ENCODE measurements at places on chromosomes 1 and 21.

GRCh38 chr1:16143566-16144324, 12.1 kb downstream of the EPHA2 start:
- DNase-seq, result no peak

DNA sequence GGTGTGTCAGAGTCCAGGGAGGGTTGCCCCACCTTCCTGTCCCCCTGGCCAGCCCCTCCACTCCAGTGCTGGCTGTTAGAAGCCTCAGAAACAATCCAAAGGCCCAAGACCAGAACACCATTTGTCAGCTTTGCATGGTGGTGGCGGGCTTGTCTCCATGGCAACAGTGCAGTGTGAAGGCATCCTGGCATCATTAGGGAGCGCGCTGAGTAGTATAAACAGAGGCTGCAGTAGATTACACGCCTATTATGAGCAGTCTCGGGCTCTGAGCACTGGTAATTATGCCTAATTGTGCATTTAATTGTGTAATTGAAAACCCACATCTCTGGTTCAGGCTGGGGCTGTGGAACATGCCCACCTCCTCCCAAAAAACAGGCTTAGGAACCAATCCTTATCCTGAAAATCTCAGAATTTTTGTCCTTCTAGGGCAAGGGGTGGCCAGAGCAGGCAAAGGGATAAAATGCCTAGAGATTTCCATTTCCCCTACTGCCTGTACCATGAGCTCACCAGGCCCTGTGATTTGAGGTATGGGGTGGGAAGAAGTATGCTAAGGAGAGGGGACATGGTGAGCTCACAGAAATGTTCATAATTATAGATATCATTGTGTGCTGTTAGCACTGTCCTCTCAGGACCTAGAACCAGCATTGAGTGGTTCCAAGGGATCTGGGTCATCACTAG, 11.7 kb downstream of the NKAIN1 start:
- no peak for DNase-seq

DNA sequence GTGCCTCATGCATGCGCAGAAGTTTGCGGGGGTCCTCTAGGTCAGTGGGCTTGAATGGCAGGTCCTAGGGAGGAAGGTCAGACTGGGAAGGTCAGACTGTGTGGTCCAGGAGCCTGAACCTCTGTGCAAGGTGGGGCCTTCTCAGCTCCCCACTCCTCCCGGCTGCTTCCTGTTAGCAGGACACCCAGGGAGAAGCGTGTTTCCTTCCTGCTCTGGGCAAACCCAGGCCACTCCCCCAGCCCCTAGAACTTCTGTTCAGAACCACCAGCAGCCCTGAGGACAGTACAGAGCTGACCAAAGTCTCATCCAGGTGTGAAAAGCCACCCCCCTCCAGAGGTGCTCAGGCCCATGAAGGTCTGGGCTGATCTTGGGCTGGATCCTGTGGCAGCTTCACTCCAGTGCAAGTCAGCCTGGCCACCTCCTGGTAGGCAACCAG, 29.9 kb downstream of the NAV1 start:
- no peak for DNase-seq

DNA sequence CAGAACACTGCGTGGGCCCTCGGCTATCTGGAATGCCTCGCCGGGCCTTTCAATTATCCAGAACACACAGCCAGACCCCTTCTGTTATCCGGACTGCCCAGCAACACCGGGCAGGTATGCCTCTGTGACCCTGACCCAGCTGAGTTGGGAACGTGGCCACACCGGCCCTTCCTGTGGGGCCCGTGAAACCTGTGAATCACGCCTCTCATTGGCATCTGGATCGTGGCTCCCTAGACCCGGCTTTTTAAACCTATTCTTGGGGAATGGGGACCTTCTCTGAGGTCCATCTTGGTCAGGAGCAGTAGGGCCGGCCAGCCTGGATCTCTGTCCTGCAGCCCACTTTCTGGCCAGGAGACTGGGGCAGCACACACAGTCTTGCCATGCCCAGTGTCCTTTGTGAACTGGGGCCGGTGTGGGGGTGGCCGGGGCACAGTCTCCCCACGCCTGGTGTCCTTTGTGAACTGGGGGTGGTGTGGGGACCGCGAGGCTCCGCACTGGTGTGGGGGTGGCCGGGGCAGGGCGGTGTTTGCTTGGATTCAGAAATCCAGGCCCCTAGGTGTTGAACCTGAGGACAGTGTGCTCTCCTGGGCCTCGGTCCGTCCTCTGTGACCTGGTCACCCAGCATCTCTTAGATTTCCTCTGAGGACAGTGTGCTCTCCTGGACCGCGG, 11.1 kb downstream of the COL18A1 start:
- no peak for DNase-seq

GRCh38 chr1:15538771-15539170, 12.1 kb downstream of the DNAJC16 start:
- DNase-seq, result no peak

DNA sequence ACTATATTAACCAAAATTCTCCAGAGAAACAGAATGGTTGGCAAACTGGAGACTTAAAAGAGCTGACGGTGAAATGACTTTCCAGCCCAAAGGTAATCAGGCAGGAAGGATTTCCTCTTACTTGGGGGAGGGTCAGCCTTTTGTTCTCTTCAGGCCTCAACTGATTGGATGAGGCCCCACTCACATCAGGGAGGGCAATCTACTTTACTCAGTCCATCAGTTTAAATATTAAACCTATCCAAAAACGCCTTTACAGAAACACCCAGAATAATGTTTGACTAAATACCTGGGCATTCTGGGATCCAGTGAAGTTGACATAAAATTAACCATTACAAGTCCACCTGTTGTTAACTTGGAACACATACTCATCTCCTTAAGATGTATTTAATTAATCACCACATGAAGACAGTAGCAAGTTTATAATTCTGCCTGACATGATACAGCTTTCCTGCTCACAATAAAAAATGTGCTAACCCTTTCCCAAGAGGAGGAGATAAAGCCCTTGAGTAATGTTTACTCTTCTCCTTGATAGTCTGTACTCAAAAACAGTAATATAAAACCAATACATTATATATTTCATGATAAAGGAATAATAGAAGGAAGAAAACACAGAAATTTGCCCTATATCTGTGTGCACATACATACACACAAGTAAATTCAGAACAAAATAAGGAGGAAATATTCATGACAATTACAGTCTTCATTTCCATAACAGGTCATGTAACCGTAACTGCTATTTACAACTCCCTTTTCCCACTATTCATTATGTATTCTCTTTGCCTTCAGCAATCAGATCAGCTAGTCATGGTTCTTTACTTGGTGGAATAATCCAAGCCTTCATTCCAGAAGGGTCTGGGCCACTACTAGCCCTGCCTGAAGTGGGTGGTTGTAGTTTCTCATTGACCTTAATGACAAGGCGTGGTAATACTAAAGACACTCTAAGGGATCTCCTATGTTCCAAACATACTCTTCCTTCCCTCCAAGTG, 107.5 kb upstream of the RUNX1 start:
- no peak for DNase-seq

GRCh38 chr1:79128722-79129121, 122.2 kb upstream of the ADGRL4 start:
- no peak for DNase-seq

DNA sequence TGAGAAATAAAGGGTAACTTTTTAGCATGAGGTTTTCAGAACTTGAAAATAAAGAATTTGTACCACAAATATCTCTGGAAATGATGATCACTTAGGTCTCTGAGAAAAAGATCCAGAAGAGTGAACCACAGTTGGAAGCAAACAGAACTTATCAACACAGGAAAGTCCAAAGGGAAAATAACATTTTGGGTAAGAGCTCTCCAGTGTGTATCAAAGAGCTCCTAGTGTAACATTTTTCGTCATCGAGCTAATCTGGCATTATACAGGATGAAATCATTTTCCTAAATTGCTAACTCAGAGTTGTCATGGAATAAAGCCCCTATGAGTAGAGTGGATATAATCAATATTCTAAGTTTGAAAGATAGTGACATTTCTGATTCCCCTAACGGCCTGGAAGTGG, 104.0 kb downstream of the LMO4 start:
- no peak for DNase-seq

- no peak for DNase-seq
These were observed 35.1 kb downstream of the PTPRF start for GRCh38 chr1:43565600-43566360.

GRCh38 chr1:2174348-2175054, 20.1 kb downstream of the FAAP20 start:
- DNase-seq, result no peak

- DNase-seq, result no peak
These were observed 30.2 kb downstream of the DBT start for GRCh38 chr1:100219457-100219856.

DNA sequence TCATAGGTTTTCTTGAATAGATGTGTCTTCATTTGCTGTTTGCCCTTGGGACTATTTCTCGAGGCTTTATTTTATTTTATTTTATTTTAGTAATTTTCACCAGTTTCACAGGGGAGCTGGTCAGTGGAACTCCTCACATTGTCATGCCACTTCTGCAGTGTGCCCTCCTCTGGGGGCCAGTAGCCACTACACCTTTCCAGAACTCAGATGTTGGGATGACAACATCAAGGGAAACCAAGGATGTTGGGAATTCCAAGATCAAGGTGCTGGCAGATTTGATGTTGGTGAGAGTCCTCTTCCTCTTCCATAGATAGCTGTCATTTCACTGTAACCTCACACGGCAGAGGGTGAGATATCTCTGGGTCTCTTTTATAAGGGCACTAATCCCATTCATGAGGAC, 35.5 kb downstream of the SLC26A9 start:
- no peak for DNase-seq

GRCh38 chr1:151024540-151025146, 11.7 kb upstream of the BNIPL start:
- DNase-seq, result peak; percentile 80

DNA sequence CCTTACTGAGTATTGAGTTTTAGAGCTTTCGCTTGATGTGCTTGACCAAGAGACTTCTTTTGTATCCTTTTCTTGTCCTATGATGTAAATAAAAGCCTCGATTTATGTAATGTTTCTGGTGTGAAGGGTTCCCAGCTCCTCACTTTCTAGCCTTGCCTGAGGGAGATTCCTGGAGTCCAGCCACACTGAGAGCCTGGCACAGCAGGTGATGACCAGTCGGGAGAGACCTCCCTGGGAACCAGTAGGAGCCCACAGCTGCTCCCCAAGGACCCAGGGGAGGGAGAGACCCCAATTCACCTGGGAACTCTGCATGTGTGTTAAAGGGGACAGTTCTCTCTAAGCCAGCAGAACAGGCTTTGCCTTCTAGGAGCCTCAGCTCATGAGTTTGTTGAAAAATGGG, 8.9 kb downstream of the C1orf115 start:
- no peak for DNase-seq

GRCh38 chr1:228664399-228664914, 70.8 kb upstream of the RHOU start:
- DNase-seq, result peak; percentile 62

DNA sequence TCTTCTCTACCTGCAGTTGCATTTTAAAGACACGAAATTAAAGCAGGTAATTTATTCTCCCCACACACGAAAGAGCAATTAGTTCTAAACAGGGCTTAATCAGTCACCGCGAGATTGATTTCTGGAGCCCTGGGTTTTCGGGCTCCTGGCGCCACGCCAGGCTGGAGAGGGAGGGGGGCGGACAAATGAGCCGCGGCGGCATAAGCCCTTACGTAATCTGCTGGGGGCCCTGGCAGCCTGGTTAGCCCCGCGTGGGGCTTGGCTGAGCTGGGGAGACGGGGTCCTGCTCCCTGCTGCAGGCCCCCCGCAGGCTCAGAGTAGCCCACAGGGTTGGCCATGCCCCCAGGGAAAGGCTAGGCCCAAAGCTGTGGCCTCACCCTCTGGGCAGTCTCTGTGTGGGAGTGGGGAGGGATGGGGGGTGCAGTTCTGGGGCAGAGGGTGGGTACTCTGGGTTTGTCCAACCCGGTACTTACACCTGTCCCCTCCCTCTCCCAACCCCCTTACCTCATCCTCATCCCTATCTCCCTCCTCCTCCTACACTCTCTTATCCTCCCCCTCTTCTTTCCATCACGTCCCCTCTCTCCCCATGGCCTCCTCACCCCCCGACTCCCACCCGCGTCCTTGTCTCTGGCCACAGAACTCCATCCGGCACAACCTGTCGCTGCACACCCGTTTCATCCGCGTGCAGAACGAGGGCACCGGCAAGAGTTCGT, 19.9 kb downstream of the FOXO6 start:
- DNase-seq, result no peak

DNA sequence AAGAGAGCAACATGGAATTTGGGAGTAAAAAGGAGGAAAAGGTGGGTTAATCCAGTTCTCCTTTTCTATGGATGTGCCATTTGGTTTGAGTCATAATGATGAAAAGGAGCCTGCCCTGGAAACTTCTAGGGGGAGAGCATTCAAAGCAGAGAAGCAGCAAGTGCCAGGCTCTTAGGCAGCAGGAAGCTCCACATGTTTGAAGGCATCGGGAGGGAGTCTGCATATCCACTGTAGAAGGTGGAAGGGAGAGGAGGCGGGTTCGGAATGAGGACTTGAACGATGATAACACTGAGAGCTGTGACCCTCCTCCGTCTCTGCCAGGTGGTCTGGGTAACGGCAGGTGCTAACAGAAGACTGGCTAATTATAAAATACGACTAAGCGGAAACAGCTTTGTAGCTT, 128.2 kb downstream of the RYR2 start:
- DNase-seq, result no peak

GRCh38 chr1:203211812-203212211, 17.7 kb downstream of the CHIT1 start:
- no peak for DNase-seq

DNA sequence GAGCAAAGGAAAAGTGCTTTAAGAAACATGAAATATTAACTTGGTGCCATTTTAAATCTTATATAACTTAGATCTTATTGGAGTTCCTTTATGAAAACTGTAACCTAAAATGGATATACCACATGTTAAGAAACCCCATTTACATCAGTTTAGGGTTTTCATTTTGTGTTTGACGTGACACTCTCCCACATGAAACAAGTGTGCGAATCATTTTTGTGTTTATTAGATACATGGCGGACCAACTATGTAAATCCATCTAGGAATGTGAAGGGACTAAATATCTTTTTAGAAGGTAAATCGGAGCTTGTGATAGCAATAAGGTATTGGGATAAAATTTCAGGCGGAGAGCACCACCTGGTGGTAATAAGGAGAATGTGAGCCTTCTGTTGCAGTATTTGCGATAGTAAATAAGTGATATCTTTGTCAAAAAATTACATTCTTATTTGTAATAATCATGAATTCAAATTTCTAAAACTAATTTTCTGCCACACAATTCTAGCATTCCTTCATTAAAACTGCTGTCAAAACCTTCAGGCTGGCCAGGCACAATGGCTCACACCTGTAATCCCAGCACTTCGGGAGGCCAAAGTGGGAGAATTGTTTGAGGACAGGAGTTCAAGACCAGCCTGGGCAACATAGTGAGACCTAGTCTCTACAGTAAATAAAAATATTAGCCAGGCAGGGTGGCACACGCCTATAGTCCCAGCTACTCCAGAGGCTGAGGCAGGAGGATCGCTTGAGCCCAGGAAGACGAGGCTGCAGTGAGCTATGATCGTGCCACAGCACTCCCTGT, 31.3 kb downstream of the SMAP2 start:
- DNase-seq, result no peak

GRCh38 chr1:88357729-88358128, 326.3 kb upstream of the PKN2 start:
- DNase-seq, result no peak

GRCh38 chr1:21289700-21290545, at the start of gene ECE1:
TSS of gene ECE1 (minus strand) at chr1:21290463. CDS start at chr1:21290414, 49 bp downstream.
- no peak for DNase-seq

Data from activated CD8-positive, alpha-beta memory T cell treated with anti-CD3 and anti-CD28 coated beads for 1 hour (primary cell).